Activated CD4-positive, alpha-beta memory T cell treated with anti-CD3 and anti-CD28 coated beads, Interleukin-2, amount 10 ng/mL, durations not matched to agents 7 days and 5 days (primary cell): ENCODE measurements at places on chromosomes 6 and 20.
A peak's percentile ranks its signal among the peaks of the same experiment; 100 is the strongest.

DNA sequence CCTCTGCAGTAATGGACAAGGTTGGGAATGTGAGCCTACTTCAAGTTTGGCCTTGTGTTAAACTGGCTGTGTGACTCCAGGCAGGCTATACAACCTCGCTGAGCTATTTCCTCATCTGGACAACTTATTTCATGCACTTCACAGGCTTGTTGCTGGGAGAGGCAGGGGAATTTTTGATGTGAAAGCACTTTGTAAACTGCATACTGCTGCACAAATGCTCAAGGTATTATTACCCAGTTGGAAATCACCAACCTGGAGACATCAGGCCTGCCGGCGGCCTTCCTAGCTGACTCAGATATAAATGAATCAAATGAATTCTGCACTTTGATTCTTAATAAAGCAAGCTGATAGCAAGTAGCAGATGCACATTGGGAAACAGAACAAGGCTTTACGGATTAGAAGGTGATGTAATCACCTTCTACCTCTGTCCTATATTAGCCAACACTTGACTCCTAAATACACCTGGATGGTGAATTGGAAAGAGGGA lies 10.1 kb downstream of the JARID2 start:
- H3K36me3 ChIP-seq, result peaks cover 62% of the 10 kb centered on the region
- no peak for DNase-seq
- no peak overlapping the region for H3K4me3 ChIP-seq
- H3K27me3 ChIP-seq, result no peaks in the 10 kb centered on the region
- peaks cover 98% of the 10 kb centered on the region for H3K4me1 ChIP-seq
- no peak overlapping the region for H3K27ac ChIP-seq

GRCh38 chr6:44730771-44731391 lies 343.4 kb downstream of the CDC5L start:
- H3K4me3 ChIP-seq, result no peak overlapping the region
- H3K27me3 ChIP-seq, result no peaks in the 10 kb centered on the region
- H3K4me1 ChIP-seq, result peaks cover 3% of the 10 kb centered on the region
- no peaks in the 10 kb centered on the region for H3K36me3 ChIP-seq

DNA sequence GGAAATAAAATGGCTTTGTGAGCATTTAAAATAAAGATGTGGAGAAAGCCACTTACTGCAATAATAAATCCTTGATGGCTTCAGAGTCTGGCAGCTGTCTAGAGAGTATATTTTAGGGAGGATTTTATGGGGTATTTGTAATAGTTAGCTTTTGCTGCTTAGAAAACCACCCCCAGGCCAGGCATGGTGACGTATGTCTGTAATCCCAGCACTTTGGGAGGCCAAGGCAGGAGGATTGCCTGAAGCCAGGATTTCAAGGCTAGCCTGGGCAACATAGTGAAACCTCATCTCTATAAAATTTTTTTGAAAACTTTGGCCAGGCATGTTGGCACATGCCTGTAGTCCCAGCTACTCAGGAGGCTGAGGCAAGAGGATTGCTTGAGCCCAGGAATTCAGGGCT lies 63.8 kb downstream of the ISM1 start:
- H3K4me3 ChIP-seq, result no peak overlapping the region
- no peaks in the 10 kb centered on the region for H3K36me3 ChIP-seq
- no peak for DNase-seq
- no peak overlapping the region for H3K27ac ChIP-seq
- no peaks in the 10 kb centered on the region for H3K27me3 ChIP-seq

- peaks cover 4% of the 10 kb centered on the region for H3K27me3 ChIP-seq
- H3K4me1 ChIP-seq, result no peaks in the 10 kb centered on the region
- DNase-seq, result no peak
- no peaks in the 10 kb centered on the region for H3K36me3 ChIP-seq
- no peak overlapping the region for H3K4me3 ChIP-seq
Observed at GRCh38 chr6:150753371-150754064, 112.0 kb upstream of the MTHFD1L start.

DNA sequence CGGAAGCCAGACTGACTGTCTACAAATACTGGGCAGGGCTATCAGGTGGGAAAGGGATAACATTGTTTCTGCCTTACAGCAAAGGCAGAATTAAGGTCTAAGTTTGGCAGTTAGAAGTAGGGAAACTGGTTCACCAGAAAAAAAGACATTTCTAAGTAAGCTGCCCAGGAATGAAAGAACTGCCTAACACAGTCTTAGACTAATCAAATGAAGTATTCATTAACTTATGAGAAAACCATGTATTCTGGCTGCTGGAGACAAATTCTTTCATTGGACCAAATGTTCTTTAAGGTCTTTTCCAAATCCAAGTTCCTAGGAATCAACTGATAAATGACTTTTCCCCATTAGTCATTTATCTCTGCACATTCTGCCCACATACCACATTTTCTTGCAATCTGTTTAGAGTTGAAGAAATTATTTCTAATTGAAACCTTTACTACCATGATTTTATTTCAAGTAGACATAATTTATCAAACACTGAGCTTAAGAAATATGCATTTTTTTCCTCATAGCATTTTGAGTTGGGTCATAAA lies 120.3 kb upstream of the OGFRL1 start:
- no peak overlapping the region for H3K4me3 ChIP-seq
- no peaks in the 10 kb centered on the region for H3K4me1 ChIP-seq
- peaks cover 5% of the 10 kb centered on the region for H3K27me3 ChIP-seq
- H3K36me3 ChIP-seq, result no peaks in the 10 kb centered on the region

DNA sequence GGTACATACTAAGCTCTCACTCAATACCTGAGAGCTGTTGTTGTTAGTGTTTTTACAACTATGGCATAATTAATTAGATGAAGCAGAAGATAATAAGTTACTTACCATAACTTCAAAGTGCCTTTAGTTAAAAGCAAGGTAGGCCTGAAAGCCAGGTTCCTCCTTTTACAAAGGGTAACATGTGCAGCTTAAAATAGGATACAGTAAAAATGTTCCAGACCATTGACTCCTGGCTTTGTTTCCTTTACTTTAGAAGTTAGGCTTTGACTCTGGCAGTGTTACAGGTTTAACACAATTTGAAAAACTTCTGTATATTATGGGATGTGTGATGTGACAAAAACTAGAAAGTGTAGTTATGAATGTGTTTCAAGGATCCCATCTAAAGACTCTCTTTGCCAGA lies 522.5 kb downstream of the EPM2A start:
- H3K4me3 ChIP-seq, result no peak overlapping the region
- H3K27me3 ChIP-seq, result peaks cover 4% of the 10 kb centered on the region
- DNase-seq, result no peak
- H3K4me1 ChIP-seq, result peaks cover 13% of the 10 kb centered on the region

- peaks cover 37% of the 10 kb centered on the region for H3K27me3 ChIP-seq
- H3K27ac ChIP-seq, result no peak overlapping the region
- DNase-seq, result no peak
- no peak overlapping the region for H3K4me3 ChIP-seq
Observed at GRCh38 chr20:57291003-57291402, 24.6 kb upstream of the BMP7 start.

DNA sequence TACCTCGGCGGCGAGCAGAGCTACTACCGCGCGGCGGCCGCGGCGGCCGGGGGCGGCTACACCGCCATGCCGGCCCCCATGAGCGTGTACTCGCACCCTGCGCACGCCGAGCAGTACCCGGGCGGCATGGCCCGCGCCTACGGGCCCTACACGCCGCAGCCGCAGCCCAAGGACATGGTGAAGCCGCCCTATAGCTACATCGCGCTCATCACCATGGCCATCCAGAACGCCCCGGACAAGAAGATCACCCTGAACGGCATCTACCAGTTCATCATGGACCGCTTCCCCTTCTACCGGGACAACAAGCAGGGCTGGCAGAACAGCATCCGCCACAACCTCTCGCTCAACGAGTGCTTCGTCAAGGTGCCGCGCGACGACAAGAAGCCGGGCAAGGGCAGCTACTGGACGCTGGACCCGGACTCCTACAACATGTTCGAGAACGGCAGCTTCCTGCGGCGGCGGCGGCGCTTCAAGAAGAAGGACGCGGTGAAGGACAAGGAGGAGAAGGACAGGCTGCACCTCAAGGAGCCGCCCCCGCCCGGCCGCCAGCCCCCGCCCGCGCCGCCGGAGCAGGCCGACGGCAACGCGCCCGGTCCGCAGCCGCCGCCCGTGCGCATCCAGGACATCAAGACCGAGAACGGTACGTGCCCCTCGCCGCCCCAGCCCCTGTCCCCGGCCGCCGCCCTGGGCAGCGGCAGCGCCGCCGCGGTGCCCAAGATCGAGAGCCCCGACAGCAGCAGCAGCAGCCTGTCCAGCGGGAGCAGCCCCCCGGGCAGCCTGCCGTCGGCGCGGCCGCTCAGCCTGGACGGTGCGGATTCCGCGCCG lies 994 bp downstream of the FOXC1 start:
- no peak for DNase-seq
- H3K4me3 ChIP-seq, result peak overlapping the region; percentile 59
- peaks cover 38% of the 10 kb centered on the region for H3K4me1 ChIP-seq
- H3K27me3 ChIP-seq, result peaks cover 65% of the 10 kb centered on the region
- peaks cover 11% of the 10 kb centered on the region for H3K36me3 ChIP-seq

DNA sequence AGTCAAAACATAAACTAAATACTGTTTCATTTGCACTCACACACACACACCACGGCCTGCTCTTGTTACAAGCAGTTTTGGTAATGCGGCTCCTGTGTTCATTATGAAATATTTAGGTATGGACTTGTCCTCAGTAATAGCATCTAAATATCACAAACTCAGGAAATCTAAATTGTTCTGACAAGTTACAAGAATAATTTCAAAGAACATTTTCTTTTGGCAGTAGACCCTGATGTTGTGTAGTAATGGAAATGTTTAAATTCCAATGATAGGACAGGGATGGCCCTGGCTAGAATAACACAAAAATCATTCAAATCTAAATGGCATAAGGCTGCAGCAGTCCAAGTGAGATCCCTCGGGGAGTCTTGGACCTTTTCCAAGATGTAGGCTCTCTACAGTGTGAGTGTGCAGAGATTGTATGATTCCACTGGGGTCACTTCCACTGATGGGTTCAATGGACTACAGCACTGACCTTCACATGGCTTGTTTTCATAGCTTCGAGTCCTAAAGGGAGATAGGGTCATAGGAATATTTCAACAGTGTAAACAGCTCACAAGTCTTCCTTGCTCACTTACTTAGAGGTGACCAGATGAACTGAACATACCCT lies 210.6 kb upstream of the PLCB4 start:
- H3K27me3 ChIP-seq, result no peaks in the 10 kb centered on the region
- no peak overlapping the region for H3K4me3 ChIP-seq
- no peaks in the 10 kb centered on the region for H3K36me3 ChIP-seq

DNA sequence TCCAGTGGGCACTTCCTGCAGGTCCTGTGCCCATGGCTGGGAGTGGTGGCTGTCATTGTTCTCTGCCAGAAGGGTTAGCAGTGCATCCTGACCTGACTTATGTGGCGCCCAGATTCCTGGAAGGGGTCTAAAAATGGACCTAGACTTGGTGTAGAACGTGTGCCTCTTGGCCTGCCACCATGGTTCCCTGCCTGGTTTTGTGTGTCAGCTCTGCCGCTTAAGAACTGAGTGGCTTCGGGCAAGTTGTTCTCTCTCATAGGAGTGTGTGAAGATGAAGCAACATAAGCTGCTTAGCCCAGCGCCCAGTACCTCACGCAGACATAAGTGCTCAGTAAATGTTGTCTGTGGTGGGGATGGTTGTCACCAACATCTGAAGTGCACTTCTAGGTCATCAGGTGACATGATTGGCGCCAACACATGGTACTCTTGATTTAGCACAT lies 52.1 kb downstream of the PTPN1 start:
- peaks cover 74% of the 10 kb centered on the region for H3K36me3 ChIP-seq
- peaks cover 64% of the 10 kb centered on the region for H3K4me1 ChIP-seq
- H3K27ac ChIP-seq, result peak overlapping the region; percentile 85
- no peaks in the 10 kb centered on the region for H3K27me3 ChIP-seq
- DNase-seq, result no peak

DNA sequence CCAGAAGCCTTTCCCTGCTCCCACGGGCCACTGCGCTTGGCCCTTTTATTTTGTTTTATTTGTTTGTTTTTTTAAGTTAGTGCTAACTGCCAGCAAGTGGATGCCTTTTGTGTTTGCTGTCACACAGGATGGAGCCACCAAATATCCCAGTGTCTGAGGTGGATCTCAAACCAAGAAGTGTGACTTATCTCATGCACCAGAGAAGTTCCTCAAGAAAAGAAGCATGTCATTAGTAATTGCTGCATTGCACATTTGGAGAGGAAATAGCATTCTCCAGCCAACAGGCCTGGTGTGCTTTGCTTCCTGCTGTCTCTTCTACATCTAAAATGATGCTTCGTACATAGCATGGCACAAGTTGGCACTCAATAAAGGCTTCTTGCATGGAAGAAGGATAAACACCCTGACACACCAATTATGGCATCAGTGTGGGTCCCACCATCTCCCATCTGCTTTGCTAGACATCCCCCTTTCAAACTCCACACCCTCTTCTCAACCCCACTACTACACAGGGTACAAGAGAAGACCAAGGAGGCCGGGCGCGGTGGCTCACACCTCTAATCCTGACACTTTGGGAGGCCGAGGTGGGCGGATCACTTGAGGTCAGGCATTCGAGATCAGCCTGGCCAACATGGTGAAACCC lies 1.9 kb upstream of the ATP9A start:
- H3K27me3 ChIP-seq, result peaks cover 33% of the 10 kb centered on the region
- no peak for DNase-seq
- H3K27ac ChIP-seq, result no peak overlapping the region

- no peak for DNase-seq
- H3K27me3 ChIP-seq, result no peaks in the 10 kb centered on the region
- no peak overlapping the region for H3K4me3 ChIP-seq
Observed at GRCh38 chr6:124443541-124443940, 518.7 kb upstream of the RNF217 start.

- no peak for DNase-seq
- no peak overlapping the region for H3K4me3 ChIP-seq
- no peak overlapping the region for H3K27ac ChIP-seq
- peaks cover 15% of the 10 kb centered on the region for H3K27me3 ChIP-seq
- H3K36me3 ChIP-seq, result no peaks in the 10 kb centered on the region
- peaks cover 12% of the 10 kb centered on the region for H3K4me1 ChIP-seq
Observed at GRCh38 chr6:46291275-46291633, 120.5 kb upstream of the ENPP5 start.
